Activated CD8-positive, alpha-beta memory T cell treated with anti-CD3 and anti-CD28 coated beads, Interleukin-2, amount 10 ng/mL, durations not matched to agents 7 days and 5 days (primary cell): ENCODE measurements at places on chromosomes 1 and 21.

GRCh38 chr1:180003026-180003695, 48.6 kb downstream of the CEP350 start:
- DNase-seq, result no peak

DNA sequence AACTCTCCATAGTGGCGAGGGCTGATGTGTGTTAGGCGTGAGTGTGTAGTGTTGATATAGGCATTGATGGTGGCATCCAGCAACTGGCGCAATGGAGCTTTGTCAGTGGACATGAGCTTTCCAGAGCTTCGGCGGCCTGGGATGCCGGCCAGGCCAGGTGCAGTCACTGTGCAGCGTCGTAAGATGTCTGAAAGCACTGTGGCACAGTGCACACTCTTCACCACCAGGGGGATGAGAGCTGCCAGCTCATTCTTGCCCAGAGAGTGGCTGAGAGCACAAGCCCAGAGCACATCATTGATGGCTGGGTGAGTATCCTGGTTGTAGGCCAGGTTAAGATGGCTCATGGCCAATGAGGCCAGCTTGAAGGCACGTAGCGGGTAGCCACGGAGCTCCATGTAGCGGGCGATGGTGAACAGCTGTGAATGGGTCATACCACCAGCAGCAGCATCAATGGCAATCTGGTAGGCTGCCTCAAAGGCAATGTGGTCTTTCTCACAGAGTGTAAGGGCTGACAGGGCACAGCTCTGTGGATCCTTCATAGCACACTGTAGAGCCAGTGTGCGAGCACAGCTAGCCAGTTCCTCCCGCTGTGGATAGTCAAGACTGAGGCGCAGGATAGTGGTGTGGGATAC, 6.7 kb downstream of the UROD start:
- DNase-seq, result peak; percentile 67

- no peak for DNase-seq
These were observed 4.3 kb upstream of the FGGY start for GRCh38 chr1:59292562-59292961.

DNA sequence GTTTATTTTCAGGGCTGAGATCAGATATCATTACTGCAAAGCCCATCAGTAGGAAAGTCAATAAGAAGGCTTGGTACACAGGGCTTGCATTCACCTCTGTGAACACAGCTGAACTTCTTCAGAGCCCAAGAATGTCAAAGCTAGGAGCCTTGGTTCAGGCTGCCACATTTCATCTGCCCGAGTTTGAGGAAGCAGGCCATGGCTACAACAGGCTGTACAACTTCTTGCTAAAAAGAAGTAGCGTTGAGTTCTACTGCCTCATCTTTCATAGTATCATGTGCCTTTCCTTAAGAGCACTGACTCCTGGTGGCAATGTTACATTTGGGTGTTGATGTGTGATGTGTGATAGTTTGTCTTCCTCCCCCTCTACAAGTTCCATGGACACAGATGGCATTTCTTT, 10.1 kb downstream of the C1orf162 start:
- no peak for DNase-seq

- DNase-seq, result no peak
These were observed 129.8 kb upstream of the CACNA1E start for GRCh38 chr1:181353526-181353925.

- DNase-seq, result no peak
These were observed 12.9 kb upstream of the GJA5 start for GRCh38 chr1:147773215-147773715.

DNA sequence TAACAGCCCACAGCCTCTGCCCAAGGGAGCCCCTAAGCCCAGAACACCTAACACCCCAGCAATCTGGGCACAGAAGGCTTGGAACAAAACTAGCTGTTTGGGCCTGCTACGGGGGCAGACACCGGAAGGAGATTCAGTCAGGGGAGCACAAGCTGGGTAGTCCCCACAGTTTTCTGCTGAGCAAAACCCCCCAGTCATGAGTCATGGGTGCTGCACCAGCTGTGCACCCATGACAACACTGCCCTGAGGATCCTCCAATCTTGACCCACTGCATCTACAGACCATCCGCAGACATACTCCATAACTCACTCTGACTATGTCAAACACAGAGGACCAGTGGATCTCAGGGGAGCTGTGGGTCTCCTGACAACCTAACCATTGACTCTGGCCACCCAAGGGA, 105.1 kb downstream of the LRIG2 start:
- no peak for DNase-seq

DNA sequence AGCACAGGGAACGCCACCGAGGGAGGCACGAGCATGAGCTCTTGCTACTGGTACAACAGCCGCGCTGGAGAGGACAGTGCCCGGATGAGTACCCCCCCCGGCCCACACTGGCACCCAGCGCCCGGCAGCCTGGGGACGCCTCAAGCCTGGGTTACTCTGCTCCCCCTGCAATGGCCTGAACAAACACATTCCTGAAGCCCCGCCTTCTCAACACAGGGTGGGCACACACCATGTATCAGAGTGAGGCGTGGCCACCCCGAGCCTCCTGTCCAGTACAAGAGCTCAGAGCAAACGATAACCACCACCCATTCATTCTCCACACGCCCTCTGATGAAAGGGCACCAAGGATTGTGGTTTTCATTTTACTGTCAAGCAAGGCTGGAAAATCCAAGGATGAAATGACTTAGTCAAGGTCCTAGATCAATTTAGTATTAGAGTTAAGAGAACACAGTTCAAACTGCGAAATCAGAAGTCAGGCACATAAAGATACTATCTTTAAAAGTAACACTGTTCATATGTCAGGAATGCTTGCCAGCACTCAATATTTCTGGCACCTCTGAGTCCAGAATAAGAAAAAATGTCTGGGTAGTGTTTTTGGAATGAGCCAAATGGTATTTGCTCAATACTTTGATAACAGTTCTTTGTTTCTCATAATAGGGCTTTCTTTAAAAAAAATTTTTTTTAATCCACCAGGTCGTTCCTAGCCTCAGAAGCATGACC, 22.0 kb downstream of the UBE2G2 start:
- DNase-seq, result no peak

DNA sequence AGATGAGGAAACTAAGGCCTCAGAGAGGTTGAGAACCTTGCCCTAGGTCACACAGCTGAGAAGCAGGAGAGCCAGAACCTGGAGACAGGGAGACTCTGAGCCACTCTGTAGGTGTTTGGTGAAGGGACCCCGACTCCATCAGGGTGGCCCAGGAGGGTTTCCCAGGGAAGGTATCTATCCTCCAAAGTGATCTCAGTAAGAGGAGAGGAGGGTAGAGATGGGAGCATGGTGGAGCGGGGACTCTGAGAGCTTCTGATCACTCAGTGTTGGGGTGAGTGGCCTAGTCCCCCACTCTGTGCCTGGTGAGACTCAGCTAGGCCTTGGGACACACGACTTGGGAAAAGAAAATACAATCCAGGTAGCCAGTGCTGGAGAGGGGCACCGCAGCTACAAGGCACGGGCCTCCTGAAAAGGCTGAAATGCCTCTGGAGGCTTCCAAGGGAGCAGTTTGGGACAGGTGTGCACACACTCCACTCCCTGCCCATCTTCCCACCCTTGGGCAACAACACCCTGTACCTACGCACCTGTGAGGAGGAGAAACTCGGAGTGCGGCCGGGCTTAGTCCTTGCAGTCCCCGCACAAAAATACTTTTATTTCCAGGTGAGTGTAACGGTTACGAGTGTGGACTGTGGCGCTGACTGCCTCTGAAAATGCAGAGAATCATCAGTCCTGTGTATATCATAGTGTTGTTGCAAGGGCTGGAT, 80.8 kb downstream of the CAMK2N1 start:
- DNase-seq, result no peak

- DNase-seq, result no peak
These were observed 3.7 kb downstream of the CSTB start for GRCh38 chr21:43772425-43772821.

DNA sequence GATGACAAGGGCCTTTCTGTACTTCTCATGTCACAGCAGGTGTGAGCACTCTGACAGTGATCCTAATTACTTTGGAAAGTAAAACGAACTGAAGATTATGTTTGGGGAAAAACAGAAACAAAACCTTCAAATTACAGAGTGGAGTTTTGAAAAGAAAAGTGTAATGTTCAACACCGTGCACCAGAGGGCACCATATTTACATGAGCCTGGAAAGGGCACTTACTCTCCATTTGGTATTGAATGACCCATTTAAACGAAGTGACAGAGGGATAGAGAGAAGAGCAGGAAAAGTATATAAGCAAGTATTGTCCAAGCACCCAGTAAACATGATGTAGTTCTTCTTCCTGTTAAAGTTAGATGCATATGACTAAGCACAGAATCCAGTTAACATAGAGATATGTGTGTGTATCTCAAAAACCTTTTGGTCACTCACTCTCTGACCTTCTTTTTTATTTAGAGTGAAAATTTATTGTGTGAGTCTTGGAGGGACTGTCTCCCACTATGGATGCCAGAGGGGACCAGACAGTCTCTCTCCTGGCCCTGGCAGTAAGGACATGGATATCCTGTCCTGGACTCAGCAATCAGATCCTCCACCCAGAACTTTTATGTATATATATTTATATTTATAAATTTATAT, 3.8 kb upstream of the RGSL1 start:
- DNase-seq, result peak; percentile 45

- DNase-seq, result peak; percentile 59
These were observed 5.8 kb downstream of the VWA1 start for GRCh38 chr1:1441002-1441888.

DNA sequence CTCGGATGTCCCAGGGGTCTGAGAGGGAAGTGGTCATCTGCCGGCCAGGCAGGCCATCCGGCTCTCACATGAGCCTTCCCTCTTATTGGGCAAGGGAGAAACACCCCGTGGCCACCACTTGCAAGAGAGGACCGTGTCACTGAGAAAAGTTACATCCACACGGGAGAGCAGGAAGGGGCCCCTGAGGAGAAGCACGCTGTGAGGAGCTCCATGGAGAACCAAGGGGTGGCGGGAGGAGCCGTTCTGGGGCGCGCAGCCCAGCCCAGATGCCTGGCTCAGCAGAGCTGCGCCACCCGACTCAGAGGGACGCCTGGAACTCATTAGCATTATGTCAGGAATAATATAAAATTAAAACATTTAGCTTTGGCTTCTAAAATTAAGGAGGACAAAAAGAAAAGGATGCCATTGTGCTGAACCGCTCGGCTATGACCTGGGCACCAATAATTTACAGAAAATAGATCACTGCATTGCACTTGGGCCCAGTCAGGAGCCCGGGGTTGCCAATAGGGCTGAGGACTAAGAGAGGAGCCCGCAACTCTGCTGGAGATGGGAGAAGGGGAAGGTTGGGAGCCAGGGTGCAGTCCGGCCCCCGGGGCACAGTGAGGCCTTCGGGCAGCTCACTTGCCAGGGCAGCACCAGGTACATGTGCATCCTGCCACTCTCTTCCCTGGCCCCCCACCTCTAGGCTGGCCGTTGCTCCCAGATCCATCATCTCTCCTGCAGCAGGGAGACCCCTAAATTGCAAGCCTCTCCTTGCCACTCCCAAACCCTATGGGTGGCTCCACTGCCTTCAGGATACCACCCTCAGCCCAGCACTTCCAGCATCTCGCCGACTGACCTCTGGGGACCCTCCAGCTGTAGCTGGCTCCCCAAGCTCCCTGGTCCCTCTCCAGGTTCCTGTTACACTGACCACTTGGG, 84.8 kb downstream of the DMRTB1 start:
- no peak for DNase-seq

DNA sequence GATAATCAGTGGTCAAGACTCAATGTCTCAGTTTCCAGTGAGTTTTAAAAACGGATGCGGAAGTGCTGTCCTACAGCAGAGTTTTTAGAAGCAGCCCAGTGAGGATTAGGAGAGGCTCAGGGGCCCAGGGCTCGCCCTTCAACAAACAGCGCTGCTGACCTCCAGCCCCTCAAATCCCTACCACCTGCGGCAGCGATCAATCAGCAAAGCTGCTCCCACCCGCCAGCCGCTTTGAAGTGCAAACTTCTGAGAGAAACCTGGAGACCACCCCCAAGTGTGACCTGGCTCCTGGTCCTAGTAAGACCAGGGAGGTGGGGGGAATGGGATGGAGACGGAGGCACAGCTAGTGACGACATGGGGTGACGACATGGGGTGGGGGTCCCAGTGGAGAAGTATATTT, 14.4 kb downstream of the ZBTB17 start:
- no peak for DNase-seq

DNA sequence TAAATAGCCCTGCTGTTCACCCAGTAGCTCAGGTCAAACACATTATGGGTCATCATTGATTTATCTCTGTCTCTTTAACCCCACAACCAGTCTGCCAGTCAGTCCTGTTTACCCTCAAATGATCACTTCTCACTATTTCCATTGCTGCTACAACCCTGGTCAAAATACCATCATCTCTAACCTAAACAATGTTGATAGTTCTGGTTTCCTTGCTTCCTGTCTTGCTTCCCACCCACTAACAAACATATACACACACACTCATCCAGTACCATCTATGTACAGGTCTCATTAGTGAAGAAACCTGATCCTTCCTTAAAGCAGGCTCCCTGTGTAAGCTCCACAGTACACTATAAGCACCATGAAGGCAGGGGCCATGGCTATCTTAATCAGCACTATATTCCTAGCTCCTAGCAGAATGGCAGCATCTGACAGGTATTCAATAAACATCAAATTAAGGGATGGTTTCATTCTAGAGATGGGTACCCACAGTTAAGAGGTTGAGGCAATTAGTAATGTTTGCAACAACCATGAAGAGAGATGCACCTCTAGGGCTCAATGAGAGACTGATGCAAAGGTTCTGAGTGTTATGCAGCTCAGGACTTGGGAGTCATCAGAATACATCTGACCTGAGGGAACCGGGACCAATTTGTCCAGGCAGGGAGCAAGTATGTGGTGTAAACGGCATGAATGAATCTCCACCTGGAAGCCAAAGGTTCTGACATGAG, 10.0 kb upstream of the TGFBR3 start:
- no peak for DNase-seq

DNA sequence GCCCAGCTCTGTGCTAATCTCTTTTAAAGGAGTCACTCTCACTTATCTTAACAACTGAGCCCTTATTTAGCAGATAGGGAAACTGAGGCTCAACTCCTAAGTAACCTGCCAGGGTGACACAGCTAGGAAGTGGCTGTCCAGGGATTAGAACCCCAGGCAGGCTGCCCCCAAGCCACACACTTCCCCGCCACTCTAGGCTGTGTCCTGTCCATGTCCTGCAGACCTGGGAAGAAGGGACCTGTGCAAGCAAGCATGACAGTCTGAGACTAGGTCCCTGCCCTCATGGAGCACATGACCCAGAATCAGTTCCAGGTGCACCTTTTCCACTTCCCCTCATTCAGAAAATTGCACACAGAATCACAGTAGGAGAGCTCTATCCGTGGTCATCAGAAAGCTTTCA, 12.2 kb downstream of the KIAA1614 start:
- DNase-seq, result no peak

- no peak for DNase-seq
These were observed 27.7 kb upstream of the POU3F1 start for GRCh38 chr1:38074302-38074677.

DNA sequence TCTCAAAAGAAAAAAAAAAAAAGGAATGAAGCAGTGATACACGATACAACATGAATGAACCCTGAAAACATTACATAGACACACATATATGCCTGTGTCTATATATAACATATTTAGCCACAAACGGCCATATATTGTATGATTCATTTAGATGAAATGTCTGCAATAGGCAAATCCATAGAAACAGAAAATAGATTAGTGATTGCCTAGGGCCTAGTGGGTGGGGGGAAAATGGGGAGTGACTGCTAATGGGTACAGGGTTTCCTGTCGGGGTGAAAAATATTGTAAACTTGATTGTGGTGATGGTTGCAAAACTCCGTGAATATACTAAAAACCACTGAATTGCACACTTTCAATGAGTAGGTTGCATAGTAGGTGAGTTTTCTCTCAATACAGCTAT, 6.0 kb upstream of the H6PD start:
- no peak for DNase-seq
